ENCODE measurements at places on chromosomes 1 and 21. TPM values are rescaled to one million over a fixed set of nuclear protein-coding genes. Genes with fewer than 3 reads are reported as not detected.

The EDARADD gene
- 3.4 TPM for total RNA-seq

The SMCP gene
- total RNA-seq = not detected

The NPR1 gene
- 0.82 TPM for total RNA-seq

The LRP8 gene
- total RNA-seq = 38.0 TPM

The KLHDC7A gene
- total RNA-seq = 1.3 TPM

The MIER1 gene
- 8.0 TPM for total RNA-seq

The LCE1F gene
- total RNA-seq = not detected

The OR2M3 gene
- not detected for total RNA-seq

The CHAF1B gene
- total RNA-seq = 11.4 TPM

The ARMH1 gene
- 0.93 TPM for total RNA-seq

The ZNF691 gene
- 7.2 TPM for total RNA-seq

The E2F2 gene
- 2.5 TPM for total RNA-seq

The PBX1 gene
- 23.1 TPM for total RNA-seq

The SLC25A34 gene
- total RNA-seq = 0.31 TPM

The RAVER2 gene
- 4.8 TPM for total RNA-seq

The DNALI1 gene
- total RNA-seq = 0.07 TPM

The DIO1 gene
- not detected for total RNA-seq

The LRRIQ3 gene
- total RNA-seq = 0.51 TPM

The XCL2 gene
- total RNA-seq = not detected

The MYCL gene
- total RNA-seq = 1.3 TPM

The TMPRSS2 gene
- total RNA-seq = not detected

The CXADR gene
- 8.6 TPM for total RNA-seq

The NOTCH2 gene
- total RNA-seq = 24.1 TPM

Measured in A549 treated with CORT108297 at 1 μM for 4 hours (cell line).